Activated CD4-positive, alpha-beta T cell treated with anti-CD3 and anti-CD28 coated beads, Interleukin-2, amount 10 ng/mL, durations not matched to agents 24 days and 14 days (primary cell): ENCODE measurements at places on chromosomes 3 and 15.
A peak's percentile ranks its signal among the peaks of the same experiment; 100 is the strongest.

DNA sequence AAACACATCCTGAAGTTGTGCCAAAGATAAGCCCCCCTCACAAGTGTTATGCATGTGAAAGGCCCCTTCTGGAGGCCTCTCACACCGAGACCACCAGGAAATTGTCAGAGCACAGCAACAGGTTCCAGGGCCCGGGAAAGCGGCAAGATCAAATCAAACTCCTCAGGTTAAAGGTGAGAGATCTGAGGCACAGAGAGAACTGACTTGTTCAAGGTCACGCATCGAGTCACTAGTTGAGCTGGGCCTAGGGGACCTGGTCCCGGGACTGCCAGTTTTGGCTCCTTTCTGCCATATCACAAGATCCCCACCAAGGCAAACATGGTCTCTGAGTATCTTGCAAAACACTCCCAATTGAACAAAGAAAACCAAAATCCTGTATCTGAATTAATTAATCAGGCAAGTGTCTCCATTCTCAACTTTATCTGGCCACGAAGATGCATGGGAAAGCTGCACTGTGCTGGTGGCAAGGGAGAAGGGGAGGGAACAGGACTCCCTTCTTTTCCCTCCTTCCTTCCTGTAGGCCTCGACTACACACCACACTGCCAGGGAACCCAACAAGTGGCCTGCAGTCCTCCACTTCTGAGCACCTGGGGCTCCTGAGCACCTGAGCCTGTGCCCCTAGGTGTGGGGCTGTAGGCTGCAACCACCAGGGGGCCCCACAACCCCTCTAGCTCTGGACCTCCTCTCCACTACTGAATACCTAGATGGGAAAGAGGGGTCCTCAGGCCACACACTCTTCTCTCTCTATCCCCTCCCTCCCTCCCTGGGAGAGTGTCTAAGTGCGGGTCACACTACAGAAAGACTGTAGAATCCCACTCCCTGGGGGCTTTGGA is 37.3 kb downstream of the ANP32A start:
- DNase-seq: peak; percentile 88

DNA sequence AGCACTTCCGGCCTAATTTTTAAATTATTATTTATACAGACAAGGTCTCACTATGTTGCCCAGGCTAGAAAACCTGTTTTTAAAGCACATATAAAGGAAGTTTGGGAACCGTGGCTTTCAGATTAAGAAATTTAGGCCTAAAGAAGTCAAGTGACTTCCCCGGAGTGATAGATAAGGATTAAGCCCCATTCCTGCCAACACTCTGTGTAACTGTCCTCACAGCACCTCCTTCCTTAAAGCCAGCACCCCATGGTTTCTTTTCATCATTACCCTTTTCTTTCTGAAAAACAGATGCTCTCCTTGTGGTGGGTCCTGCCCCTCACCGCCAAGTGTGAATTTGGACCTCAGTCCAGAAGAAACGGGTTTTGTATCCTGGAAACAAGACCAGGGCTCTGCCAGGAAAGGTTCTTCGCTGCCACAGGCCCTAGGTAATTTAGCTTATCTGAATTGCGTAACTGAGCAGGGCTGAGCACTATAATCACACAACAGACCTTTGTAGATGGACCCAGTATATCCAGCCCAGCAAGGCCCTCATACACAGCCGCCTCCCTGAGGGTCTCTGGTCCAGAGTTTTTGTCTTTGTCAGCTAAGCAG is 231.3 kb downstream of the PLCL2 start:
- peak; percentile 47 for DNase-seq

DNA sequence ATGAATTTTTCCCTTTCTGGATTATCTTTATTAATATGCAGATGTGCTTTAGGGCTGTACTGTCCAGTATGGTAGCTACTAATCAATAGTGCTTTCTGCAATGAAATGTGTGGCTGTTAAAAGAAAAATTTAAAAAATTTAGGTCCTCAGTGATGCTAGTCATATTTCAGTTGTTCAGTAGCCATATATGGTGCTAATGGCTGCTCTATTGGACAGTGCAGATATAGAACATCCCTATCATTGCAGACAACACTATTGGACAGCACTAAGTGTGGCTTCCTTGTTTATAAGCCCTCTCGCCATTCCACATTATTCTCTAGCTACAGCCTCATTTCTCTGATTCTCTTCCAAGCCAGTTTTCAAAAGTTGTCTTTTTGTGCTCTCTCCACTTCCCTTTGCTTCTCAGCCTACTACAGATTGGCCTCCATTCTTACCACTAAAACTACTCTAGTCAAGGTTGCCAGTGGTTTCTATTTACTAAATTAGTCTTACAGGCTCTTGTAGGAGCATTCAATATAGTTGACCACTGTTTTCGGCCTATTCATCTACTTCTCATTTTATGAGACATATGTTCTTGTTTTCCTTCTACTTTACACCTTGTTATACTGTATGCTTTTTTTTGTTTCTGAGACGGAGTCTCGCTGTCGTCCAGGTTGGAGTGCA is 9.5 kb downstream of the MAPK6 start:
- no peak for DNase-seq

DNA sequence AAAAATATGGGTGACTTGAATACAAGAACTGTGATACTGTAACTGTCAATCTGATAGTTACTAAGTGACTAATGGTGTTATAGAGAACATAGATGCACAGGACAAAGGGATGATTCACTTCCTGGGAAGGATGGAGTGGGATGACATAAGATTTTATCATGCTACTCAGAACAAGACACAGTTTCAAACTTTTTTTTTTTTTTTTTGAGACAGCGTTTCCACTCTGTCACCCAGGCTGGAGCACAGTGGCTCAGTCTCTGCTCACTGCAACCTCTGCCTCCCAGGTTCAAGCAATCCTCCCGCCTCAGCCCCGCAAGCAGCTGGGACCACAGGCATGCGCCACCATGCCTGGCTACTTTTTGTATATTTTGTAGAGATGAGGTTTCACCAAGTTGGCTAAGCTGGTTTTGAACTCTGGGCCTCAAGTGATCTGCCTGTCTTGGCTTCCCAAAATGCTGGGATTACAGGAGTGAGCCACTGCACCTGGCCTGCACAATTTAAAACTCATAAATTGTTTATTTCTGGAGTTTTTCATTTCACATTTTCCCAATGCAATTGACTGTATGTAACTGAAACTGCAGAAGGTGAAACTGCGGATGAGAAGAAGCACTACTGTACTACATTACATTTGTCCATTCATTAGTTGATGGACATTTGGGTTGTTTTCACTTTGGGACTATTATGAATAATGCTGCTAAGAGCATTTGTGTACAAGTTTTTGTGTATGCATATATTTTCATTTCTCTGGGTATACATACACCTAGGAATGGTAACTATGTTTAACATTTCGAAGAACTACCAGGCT is 40.6 kb downstream of the ADIPOQ start:
- DNase-seq: peak; percentile 80

DNA sequence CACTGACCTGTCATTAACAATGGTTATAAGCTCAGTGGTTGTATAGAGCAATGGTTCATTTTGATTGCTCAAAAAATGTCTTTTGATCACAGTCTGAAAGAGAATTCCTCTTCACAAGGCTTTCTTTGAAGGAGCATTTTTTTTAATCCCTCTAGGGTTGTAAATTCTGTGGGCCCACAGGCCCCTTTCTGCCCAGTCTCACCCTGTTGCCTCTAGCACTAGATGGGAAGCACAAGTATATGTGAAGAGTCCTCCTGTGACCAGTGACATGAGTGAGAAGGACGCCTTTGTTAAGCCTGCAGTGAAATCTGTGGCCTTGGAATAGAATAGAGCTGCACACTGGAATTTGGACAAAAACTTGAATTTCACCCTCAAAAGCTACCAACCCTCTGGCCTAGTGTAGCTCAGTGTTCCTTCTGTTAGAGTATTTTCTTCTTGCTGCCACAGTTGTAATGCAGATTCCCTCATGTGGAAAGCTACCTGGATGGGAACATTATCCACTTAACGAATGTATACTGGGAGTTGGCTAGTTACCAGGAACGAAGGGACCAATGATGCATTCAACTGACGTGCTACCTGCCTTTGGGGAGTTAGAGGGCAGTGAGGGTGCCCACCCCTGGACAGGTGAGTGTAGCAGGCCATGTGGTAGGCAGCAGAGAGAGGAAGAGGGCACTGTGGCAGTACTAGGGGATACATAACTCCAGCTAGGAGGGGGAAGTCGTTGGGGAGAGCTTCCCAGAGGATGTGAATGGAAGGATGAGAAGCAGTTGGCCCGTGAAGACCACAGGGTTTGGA is 28.3 kb upstream of the RYR3 start:
- DNase-seq: no peak

DNA sequence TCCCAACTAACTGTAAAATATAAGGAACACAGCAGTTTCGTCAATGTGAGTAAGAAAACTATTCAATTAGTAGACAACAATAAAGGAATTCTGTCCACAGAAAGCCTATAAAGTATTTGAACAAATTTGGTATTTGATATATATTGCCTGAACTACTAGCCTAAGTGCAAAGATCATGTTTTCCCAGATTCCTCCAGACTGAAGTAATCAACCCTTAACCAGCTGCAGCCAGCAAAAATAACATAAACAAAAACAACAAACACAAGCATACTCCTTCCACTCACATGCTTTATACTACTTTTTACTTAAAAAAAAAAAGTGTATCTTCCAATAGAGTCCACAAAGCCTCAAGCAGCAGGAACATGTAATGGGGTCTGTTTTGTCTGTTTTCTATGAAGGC is 24.1 kb downstream of the PGBD4 start:
- no peak for DNase-seq

DNA sequence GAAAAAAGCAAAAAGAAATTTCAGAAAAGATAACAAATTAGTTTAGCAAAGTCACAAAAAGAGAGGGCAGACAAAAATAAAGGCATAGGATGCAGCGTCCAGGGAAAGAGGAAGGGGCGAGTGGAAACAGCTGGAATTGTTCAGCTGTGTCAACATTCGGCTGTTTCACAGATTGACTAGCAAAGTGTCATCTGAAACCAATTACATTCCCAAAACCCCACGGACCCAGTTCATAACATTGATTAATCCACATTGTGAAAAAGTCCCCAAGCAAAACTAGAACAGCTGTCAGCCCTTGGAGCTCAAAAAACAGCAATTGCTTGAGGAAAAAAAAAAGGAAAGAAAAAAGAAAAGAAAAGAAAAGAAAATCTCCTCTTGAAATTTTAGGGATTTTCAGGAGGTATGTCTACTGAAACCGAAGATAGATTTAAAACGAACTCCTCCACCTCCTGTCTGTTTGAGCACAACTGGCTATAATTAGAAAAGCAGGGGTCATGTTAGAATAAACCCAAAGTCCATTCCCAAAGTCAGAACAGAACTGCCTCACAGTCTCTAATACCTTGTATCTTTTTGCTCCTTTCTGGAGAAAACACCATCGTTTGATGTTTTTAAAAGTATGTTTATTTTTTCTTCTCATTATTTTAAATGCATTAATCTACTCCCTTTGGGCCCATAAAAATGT is 159.6 kb downstream of the RORA start:
- no peak for DNase-seq

- no peak for DNase-seq
Observed at GRCh38 chr15:29819979-29820378, 2.3 kb downstream of the TJP1 start.
